GM04504 (cell line): ENCODE measurements at places on chromosomes 3 and 15.
A peak's percentile ranks its signal among the peaks of the same experiment; 100 is the strongest.

DNA sequence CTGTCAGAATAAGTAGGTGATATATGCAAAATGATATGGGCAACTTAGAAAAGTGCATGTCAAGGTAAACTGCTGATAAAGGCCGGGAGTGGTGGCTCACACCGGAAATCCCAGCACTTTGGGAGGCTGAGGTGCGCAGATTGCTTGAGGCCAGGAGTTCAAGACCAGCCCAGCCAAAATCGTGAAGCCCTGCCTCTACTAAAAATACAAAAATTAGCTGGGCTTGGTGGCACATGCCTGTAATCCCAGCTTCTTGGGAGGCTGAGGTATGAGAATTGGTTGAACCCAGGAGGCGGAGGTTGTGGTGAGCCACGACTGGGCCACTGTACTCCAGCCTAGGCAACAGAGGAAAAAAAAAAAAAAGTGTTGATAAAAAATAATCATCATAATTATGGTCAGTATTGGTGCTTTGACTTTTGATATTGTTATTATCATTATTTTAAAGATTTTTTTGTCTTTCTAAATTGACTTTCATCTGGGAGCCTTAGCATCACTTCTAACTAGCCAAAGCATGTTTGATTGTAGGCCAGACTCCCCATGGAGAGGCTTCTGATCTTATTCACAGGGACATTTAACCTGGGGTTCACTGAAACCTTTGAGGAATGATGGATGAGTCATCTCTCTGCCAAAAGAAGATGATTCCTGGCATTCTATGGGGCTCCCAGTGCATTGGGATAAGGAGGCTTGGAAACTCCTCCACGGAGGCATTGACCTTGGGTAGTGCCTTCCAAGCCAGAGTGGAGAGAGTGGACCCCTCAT lies 5.6 kb downstream of the ZBTB38 start:
- no peak for DNase-seq

DNA sequence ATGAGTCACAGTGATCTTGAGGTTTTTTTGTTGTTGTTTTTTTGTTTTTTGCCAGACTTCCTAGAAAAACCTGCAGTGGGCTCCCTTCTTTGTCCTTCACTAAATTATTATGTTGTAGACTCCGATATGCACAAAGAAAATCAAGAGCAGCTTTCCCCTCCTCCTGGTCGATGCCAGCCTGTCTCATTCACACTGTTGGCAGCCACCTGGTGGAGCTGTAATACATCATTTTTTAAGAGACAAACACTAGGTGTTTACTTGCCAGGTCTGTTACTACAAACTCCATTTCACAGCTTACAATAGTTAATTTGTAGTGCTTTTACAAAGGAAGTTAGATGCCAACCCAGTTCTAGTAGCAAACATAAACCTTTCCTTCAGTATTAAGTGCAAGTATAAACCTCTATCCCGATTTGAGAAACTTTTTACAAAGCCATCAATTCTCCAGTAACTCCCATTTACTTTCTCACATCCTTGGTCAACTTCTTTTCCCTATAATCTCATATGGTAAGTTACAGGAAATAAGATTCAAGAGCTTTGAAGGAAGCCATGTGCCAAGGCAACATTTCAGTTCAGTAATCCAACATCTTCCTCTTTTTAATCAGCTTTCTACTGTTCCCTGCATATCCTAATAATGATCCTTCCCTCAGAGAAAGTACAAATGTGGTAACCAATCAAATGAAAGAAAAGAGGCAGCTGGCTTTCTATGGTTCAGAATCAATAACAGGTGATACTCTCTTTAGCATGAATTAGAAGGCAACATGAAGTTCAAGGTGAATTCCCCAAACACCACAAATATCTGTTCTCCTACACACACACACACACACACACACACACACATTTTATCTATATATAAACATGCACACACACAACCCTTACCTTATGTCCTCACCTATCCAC lies 14.0 kb downstream of the AAGAB start:
- DNase-seq: no peak

GRCh38 chr15:91664224-91664836 lies 189.2 kb upstream of the SLCO3A1 start:
- no peak for DNase-seq

DNA sequence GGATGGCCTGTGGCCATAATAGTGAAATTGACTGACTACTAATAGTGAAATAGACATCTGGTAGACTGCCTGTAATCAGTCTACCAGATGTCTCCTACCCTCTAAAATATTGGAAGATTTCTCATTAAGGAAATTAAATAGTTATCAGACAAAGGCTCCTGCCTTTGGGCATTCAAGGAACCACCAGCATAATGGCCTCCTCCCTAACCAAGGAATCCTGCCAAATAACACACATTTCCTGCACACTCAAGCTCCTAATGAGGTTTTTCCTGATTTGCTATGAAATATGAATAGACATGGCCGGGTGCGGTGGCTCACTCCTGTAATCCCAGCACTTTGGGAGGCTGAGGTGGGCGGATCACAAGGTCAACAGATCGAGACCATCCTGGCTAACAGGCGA lies 14.6 kb downstream of the NUSAP1 start:
- no peak for DNase-seq

GRCh38 chr15:62450061-62450460 lies 285.0 kb upstream of the C2CD4B start:
- DNase-seq: no peak

GRCh38 chr15:41620536-41621199 lies 39.5 kb upstream of the MGA start:
- no peak for DNase-seq

GRCh38 chr3:35932995-35933394 lies 293.7 kb downstream of the ARPP21 start:
- peak; percentile 14 for DNase-seq

DNA sequence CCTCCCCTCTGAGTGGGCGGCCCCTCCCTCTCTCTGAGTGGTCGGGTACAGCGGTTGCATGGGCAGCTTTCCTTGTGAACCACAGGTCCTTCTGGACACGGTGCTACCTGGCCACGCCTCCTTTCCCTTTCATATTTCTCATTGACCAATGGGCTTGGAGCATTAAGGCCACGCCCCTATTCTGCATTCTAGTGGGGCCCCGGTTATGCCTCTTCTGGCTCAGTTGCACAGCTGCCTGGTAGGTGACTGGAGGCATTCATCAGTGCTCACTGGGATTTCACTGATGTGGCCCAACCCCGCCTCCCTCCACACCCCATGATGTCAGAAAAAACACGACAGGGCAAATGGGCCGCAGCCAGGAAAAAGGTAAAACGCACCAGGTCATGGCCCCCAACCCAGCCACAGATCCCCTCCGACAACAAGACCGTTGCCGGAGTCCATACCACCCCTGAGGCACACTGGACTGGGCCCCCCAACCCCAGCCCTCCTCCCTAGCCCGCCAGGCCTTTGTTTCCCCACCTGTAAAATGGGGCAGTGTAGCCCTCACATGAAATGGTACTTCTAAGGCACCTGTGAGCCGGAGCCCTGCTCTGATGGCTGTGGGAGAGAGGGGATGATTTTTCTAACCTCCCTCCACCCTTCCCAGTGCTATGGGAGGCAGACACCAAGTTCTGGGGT lies 26.3 kb downstream of the NGRN start:
- DNase-seq: no peak

DNA sequence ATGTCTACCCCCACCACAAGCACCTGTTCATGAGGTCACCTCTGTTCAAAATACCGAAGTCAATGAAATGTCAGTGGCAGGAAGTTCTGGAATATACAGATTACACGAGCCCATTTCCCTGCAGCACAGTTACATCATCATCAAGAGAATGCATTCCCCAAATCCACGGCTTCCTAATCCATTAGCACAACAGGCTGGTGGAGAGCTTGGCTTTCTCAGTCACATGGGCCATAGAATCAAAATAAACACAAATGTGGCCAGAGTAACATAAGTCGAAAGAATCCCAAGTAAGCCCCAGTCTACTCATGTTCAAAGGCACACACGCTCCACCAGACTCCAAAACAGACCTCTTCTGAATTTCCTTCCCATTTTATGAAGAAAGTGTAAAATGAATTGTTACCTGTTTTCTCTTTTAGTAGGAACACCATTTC lies 419.3 kb downstream of the MAGI1 start:
- DNase-seq: no peak

DNA sequence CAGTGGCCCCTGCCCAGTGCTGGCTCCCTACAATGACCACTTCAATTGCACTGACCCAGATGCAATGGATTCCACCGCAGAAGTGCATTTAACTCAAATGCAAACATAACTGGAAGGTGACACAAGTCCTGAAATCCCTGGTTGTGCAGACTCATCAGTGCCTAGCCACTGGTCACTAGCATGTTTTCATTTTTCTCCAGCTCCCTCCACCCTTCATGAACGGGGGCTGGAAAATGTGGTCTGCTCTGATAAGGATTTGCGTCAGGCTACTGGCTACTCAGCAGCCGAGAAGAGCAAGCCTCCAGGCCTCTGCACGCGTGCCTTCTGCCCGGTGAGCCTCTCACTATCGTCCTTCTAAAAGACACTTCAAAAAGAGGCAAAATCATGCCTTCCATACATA lies 27.4 kb upstream of the FURIN start:
- no peak for DNase-seq

DNA sequence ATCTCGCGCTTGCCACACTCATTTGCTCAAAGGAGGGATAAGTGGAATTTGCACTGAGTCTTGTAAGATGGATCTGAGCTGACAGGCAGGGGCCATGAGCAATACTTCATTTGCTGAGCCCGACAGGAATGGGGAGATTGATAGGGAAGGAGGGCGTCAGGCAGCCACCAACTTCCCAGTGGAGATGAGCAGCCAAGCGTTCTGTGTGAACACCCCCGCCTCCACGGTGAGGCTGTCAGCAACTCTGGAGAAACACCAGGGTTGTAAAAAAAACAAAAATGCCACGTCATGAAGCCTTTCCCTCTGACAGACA lies 36.8 kb downstream of the TLE3 start:
- DNase-seq: no peak

DNA sequence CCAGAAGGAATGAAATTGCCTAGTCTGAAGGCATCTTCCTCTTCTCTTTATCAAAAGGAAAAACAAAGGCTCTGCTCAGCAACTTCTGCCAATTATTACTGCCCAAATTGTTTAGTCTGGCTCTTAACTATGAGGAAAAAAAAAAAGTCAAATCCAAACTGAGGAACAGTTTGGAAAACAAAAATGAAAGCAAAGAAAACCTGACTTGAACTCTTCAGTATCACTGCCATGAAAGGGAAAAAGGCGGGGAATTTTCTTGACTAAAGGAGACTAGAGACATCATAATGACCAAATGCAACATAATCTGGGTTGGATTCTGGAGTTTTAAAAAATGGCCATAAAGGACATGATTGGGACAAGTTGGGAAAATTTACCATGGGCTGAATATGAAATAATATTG lies 156.3 kb downstream of the STT3B start:
- no peak for DNase-seq
